ENCODE measurements at places on chromosomes 13 and 19.

- no peak for DNase-seq
Observed at GRCh38 chr13:44972956-44973581, 16.2 kb downstream of the NUFIP1 start.

GRCh38 chr13:100197591-100198365 is 108.9 kb downstream of the PCCA start:
- DNase-seq, result no peak

DNA sequence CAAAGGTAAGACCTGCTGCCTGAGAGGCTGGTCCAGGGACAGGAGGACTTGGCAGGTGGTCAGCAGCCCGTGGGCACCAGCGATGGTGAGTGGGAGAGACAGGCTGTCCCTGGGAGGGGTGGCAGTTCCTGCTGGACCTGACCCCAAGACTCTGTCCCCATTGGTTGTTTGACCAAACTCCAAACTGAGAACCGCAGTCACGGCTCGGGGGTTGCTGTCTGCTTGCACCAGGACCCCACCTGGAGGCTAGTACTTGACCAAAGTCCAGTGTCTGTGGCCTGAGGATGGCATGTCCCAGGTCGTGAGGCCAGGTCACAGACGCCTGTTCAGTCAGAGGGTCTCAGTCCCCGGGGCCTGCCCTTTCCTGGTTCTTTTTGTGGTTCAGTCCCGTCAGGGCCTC is 9.9 kb upstream of the ZNF14 start:
- DNase-seq, result no peak

- no peak for DNase-seq
Observed at GRCh38 chr13:43883631-43884030, 3.9 kb downstream of the LACC1 start.

GRCh38 chr19:2290441-2291184 is 8.6 kb upstream of the PEAK3 start:
- no peak for DNase-seq

DNA sequence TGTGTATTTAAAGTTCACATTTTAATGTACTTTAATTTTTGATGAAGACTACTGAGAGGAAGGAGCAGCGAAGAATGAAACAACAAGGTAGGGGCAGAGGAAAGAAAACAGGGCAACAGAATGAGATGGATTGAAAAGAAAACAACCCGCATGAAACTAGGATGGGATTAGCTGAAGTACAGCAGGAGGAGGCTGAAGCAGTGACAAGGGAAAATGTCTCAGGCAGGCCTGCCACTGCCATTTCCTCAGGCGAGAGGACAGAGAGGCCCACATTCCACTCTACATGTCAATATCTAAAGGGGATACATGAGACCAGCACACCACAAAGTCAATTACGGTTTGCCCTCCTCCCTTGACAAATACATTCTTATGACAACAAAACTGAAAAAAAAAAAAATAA is 1703.2 kb downstream of the EFNB2 start:
- no peak for DNase-seq

DNA sequence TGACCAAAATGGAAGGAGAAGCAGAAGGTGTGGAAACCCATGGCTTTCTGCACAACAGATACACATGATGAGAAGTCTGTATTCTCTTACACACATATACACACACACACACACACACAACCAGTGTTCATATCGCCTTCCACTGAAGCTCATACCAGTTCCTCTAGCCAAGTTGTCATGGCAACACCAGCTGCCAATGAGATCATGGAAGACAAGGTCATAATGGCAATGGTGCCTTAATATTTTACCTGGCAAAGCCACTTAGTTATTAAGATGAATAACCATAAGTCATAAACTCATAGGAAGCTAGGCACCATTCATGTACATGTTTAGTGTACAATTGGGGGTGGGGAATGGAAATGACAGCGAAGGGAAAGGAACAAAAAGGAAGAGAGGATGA is 2.6 kb upstream of the DHRS12 start:
- DNase-seq, result no peak

DNA sequence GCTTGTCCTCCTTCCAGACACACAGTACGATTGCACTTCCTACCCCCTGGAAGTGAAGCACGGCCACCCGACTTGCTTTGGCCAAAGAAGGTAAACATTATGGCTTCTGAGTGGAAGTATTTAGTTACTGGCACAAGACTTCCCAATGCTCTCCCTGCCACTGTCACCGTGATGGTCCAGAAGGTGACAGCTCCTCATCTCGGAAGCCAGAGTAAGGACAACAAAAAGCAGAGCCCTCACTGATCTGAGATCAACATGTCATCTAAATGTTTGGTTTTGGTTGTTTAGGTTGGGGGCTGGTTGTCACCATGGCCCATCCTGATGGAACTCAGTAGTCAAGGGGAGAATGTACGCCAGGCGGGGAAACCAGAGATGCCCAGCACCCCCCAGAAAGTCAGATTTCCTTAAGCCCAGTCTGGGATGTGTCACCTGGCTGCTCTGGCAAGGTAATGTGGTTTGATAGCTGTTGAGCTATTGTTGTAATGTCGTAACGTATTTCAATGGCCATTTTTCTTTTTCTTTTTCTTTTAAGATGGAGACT is 170.1 kb upstream of the ZNF536 start:
- DNase-seq, result no peak
